ENCODE measurements at places on chromosomes 16 and 17.

- no peak for DNase-seq
Observed at GRCh38 chr17:76124582-76125390, 16.3 kb downstream of the FOXJ1 start.

- no peak for DNase-seq
Observed at GRCh38 chr17:3972281-3972731, 8.1 kb upstream of the ATP2A3 start.

DNA sequence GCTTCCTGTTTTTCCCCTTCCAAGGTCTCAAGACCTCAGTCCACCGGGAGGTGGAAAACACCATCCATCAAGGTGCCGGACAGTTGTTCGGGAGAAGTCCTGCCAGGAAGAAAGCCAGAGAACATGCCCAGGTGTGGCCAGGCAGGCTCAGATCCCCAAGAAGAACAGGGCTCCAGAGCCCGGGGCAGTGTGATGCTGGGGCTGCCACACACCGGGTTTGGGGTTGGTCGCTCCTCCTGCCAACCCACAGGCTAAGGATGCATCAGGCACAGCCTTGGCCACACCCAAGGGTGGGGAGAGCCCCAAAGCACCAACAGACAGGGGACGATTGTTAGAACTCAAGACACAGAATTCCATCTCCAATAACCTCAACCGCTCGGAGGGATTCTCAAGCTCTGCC is 19.7 kb downstream of the ZFHX3 start:
- no peak for DNase-seq

DNA sequence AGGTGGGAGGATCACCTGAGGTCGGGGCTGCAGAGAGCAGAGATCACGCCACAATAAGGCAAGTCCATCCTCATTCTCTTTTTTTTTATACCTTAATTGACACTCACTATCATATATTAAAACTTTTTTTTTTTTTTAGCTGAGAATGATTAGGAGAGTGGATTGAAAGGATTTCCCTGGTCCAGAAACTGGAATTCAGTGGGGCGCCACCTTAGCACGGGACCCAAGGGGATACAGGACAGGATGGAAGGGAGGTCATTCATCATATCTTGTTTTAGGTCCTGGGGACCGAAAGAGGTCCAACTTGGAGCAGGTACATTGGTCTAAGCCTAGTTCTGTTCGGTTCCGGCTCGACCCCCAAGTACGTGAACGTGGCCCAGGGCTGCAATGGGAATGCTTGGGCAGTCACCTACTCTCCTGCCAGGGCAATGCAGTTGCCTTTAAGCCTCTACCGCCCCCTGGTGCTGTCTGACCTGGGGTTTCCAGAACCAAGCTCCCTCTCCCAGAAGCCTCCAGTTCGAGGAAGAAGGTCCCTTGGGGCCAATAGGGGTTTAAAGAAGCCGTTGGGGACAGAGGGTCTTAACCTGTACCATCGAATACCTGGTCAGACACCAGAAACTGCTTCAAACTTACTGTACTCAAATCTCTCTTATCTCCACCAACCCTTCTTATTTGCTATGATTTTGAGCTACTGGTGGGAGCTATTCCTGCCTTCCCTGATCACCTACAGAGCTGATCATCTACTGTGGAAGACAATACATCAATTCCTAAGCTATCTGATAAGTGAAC is 19.9 kb upstream of the GPATCH8 start:
- DNase-seq = no peak

GRCh38 chr17:56982312-56982711 is 4.4 kb downstream of the SCPEP1 start:
- DNase-seq = no peak

- no peak for DNase-seq
Observed at GRCh38 chr16:75485230-75486013, 9.8 kb downstream of the CHST6 start.
